ENCODE measurements at places on chromosomes 11 and 22.

- no peak for DNase-seq
Measured at GRCh38 chr22:40238425-40239344, 61.0 kb downstream of the TNRC6B start.

- no peak for DNase-seq
Measured at GRCh38 chr11:13423372-13423771, 39.6 kb downstream of the BTBD10 start.

GRCh38 chr11:112881461-112881860 is 79.8 kb upstream of the NCAM1 start:
- DNase-seq: no peak

GRCh38 chr22:43292630-43293018 is 50.5 kb downstream of the SCUBE1 start:
- DNase-seq: no peak

GRCh38 chr22:32255726-32256125 is 579 bp upstream of the SLC5A4 start:
- no peak for DNase-seq

- no peak for DNase-seq
Measured at GRCh38 chr11:130806746-130807145, 109.5 kb downstream of the SNX19 start.

- DNase-seq: no peak
Measured at GRCh38 chr11:134487696-134488095, 75.7 kb upstream of the B3GAT1 start.

DNA sequence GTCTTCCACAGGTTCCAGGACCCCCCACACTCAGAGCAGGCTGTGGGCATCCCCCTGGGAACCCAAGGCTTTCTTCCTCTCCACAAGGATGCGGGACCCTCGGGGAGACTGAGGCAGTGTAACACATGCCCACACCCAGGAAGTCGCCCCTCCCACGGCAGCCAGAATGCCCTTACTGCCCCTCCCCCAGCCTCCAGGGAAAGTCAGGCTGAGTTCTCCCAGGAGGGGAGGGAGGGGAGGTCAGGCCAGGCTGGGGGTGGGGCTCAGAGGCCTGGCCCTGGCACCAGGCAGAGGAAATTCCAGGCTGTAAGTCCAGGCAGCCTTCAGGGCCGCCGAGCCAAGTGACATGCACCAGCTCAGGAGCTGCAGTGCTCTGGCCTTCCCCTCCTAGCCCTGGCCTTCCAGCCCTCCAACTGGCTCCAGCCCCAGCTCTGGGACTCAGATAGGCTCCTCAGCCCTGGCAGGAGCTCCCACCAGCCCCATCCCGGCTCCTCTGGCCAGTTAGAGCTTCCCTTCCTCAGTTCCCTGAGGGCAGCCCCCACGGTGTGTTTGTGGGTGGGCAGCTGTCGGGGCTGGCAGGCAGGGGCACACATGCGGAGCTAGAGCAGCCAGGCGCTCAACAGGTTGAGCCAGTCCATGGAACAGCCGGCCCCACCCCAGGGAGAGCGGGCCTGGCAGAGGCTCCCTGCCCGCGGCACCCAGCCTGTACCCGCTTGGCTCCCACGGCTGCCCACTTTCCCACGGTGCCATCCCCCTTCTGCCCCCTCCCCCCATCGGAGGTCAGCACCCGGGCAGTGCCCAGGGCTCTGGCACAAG is 3.6 kb downstream of the BCL9L start:
- DNase-seq: no peak

DNA sequence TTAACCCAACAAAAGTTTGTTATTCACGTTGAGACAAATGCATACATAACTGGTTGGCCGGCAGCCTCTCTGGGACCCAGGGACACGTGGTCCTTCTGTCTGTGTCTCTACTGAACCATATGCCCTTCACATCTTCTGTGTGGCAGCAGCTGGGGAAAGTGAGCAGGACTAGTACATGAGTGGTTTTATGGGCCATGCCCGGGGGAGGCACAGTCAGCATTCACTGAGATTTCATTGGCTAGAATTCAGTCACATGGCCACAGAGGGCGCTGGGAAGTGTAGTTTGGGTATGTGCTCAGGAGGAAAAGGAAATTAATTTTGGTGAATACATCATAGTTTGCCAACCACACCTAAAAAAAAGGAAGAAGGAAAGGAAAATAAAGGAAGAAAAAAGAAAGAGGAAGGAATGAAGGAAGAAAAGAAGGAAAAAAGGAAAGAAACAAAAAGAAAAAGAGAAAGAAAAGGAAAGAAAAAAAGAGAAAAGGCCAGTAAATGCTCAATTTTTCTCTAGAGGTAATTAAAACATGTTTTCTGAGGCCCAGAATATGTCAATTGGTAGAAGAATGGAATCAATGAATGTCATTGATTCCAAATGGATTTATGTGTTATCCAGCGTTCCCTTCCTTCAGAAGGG is 55.9 kb upstream of the KIRREL3 start:
- DNase-seq: no peak

GRCh38 chr11:102223859-102224258 is 93.4 kb upstream of the BIRC3 start:
- no peak for DNase-seq

- no peak for DNase-seq
Measured at GRCh38 chr11:117519170-117519569, 191.5 kb downstream of the CEP164 start.

DNA sequence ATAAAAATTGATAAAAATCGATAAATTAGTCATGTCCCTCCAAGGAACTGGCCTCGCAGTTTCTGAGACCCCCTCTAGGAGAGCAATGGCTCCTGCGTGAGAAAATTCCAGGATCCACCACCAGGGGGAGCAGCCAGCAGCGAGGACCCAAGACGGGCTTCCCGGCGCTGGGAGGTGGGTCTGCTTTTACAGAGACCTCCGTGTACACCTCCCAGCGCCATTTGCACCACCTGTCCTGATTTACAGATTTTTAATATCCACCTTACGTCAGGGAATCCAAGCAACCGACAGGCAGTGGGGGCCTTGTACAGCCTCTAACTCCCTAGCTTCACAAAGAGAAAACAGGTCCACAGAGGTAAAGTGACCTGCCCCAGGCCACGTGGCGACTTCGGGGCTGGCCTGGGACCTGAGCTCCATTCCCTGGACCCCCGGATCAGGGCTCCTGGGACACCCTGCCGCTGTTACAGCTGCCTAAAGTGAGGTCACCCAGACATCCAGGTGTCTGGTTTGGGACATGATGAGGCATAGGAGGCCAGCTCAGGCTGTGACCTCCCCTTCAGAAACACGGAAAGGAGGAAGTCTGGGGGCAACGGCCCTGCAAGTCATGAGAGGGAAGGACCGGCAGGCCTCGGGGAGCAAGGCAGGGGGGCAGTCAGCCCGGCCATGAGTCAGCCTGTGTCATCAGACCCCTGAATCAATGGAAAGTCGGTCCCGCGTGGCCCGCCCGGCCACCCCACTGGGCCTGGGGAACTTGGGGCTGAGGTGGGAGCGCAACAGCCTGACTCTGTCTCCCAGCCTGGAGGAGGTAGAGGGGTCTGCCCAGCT is 3.5 kb downstream of the OSM start:
- DNase-seq: peak; percentile 68

GRCh38 chr22:23841292-23841691 is 2.5 kb upstream of the DERL3 start:
- no peak for DNase-seq

DNA sequence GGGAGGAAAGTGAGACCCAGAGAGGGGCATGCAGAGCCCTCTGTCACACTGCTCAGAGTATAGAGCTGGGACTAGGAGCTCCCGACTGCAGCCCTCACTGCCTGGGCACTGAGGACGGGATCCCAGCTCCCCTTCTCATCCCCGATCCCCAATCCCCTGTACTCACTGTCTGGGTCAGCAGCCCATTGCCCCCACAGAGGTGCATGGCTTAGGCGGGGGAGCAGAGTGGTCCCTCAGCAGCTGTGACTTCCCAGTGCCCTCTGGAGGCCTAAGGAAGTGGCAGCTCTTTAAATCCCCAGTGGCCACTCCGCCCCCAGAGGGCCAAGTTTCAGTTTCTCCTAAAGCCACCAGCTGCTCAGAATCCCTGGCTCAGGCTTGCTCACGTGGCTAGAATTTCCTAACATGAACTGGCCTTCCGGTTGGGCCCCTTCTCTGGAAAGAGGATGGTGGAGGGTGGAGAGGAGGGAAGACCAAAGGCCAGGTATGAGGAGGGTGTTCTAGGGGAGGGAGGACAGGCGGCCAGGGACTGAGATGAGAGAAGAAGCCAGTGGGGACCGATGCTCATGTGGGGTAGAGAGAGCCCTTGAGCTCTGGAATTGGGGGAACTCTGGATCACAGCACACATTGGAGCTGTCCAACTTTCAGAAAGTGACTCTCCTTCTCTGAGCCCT is at the start of gene BATF2:
Gene BATF2, minus strand, starts transcription at position 262 of the 671 bp plus-strand sequence. Its CDS starts 57 bp downstream, at position 205.
- no peak for DNase-seq

DNA sequence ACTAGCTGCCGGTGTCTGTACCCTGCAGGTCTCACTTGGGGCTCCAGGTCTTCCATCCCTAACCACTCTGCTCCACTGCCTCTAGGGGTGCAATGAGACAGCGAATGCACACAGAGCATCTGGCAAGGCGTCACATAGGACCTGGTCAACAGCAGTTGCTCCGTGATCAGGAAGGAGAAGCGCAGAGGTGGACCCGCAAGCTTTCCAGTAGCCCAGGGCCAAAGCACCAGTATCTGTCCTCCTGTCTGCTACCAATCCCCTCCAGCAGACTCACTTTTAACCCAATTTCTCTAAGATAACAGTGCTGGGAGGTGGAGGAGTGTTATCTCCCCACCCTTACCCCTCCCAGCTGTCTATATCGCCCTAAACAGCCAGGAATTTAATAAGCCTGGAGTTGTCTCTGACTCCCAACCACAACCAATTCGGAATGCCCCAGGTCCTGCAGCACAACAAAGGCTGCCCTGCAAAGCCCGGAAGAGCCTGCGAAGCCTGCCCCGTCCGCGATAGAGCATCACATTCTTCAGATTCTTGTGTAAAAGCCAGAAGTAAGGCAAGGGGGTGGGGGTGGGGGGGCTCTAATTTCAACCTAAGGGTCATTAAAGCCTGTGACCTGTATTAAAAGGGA is 19.3 kb downstream of the MYH9 start:
- no peak for DNase-seq

- DNase-seq: no peak
Measured at GRCh38 chr11:76627606-76628005, 42.9 kb downstream of the LRRC32 start.
